ENCODE measurements at places on chromosomes 13 and 19. TPM values are rescaled to one million over a fixed set of nuclear protein-coding genes. Genes with fewer than 3 reads are reported as not detected.

DNA sequence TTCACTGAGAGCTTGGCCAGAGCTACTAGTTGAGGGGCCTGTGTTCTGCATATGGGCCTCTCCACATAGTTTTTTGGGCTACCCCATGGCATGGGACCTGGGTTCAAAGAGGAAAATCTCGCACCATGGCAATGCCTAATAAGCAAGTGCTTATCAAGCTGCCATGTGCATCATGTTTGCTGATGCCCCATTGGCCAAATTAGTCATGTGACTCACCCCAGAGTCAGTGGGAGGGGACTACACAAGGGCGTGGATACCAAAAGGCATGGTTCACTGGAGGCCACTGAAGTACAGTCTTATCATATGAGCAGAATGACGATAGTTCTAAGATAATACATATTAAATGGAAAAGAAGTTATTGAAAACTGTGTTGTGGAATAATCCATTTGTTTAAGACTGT lies 214.8 kb downstream of the LMO7 start:
- no peak for DNase-seq

DNA sequence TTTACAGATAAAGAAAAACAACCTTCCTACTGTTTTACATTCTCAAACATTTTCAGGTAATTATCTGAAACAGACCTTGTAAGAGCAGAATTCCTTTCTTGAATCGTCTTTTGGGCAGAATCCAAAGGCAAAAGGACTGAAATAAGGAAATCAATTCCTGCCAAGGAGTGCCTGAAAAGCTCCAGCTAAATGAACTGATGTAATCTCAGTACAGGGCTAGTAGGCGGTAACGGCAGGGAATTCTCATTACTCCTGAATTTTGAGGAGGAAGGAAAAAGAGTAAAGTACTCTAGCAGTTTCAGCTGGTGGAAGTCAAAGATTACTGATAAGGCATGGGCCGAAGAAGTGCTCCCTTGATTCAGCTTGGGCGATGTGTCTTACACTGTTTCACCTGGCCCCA lies 168.4 kb downstream of the PCDH9 start:
- DNase-seq: peak; percentile 32

DNA sequence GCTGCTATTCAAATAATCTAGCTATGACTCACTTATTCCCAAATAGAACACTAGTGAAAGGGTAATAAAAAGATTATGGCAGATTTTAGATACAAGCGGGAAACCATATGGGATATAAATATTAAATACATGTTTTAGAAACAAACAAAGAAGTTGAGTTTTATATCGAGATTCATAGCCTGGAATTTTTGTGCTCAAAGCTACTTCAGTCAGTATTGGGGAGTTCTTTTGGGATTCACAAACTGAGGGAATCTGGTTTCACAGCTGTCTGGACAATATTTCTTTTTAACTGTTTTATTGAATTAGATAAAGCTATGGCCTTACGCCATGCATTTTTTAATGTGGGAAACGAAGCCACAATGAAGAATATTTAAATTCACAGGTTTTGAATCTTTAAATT lies 257.1 kb upstream of the PCDH20 start:
- no peak for DNase-seq

DNA sequence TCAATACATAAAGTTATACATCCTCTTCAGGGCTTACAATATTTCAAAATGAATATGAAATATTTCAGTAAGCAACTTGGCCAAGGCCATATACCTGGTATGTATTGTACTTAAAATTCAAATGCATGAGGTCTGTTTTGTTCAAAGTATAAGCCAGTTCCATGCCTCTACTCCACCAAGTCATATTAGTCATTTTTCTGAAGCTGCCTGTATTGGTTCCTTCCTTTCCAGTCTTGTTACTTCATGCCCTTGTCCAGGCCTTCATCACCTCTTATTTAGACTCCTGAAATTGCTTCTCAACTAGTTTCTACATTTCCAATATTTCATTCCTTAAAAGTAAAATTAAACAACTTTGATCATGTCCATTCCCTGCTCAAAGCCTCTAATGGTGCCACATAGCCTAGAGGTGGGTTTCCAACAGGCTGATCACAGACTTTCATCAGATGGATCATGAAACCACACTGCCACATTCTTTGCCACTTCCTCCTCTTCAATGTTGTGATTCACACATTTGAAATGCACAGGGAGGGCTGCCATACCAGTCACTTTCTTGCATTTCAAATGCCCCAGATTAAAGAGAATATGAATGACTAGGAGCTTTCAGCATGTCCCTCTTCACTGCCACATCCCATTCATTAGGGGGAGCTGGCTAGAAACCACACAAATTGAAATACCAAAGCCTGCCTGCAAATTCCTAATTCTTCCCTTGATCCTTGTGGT lies 424.1 kb upstream of the DACH1 start:
- peak; percentile 95 for DNase-seq

DNA sequence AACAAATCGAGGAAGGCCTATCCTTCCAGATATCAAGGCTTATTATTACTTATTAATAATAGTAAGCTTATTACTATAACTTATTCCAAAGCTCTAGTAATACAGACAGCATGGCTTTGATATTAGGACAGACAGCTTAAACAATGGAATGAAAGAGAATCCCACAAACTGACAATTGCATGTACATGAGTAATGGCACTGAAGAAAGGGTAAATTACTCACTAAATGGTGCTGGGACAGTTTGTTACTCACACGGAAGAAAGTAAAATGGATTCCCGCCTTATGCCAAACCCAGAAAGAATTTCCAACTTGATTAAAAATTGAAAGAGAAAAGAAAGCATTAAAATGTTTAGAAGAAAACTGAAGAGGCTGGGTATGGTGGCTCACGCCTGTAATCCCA lies 60.3 kb downstream of the MIPEP start:
- DNase-seq: peak; percentile 78

- no peak for DNase-seq
Observed at GRCh38 chr19:46691948-46692347, 25.0 kb downstream of the PRKD2 start.

Gene PDE4A
- total RNA-seq: 3.1 TPM

Gene LHB
- not detected for total RNA-seq

Gene GAMT
- total RNA-seq: 31.1 TPM
